GM23248 (cell line): ENCODE measurements at places on chromosomes 5 and 9. TPM values are rescaled to one million over a fixed set of nuclear protein-coding genes. Genes with fewer than 3 reads are reported as not detected.

- H3K36me3 ChIP-seq = no peaks in the 10 kb centered on the region
- peak; percentile 11 for DNase-seq
- H3K4me1 ChIP-seq = no peaks in the 10 kb centered on the region
- no peak overlapping the region for H3K4me3 ChIP-seq
Measured at GRCh38 chr5:5199495-5199894, 59.4 kb downstream of the ADAMTS16 start.

GRCh38 chr5:155587458-155587857 lies 573.9 kb downstream of the KIF4B start:
- no peaks in the 10 kb centered on the region for H3K27me3 ChIP-seq
- H3K27ac ChIP-seq = no peak overlapping the region
- no peaks in the 10 kb centered on the region for H3K4me1 ChIP-seq

CDH18 gene
- total RNA-seq = 0.22 TPM in 1 of 2 replicates, not detected in the other

SMC5 gene
- 12.5 and 16.4 TPM in 2 replicates for total RNA-seq

TSSK1B gene
- not detected in 2 replicates for total RNA-seq

SPATA24 gene
- total RNA-seq = 0.43 and 1.1 TPM in 2 replicates

- no peaks in the 10 kb centered on the region for H3K36me3 ChIP-seq
- no peak overlapping the region for H3K4me3 ChIP-seq
- H3K4me1 ChIP-seq = no peaks in the 10 kb centered on the region
- no peak overlapping the region for H3K27ac ChIP-seq
- H3K27me3 ChIP-seq = no peaks in the 10 kb centered on the region
Measured at GRCh38 chr9:106528158-106528557, 334.8 kb upstream of the ZNF462 start.

FSD1L gene
- 1.3 and 2.7 TPM in 2 replicates for total RNA-seq

- DNase-seq = peak; percentile 67
- peak overlapping the region; percentile 32; the same call in 1 of the 2 replicates for H3K4me3 ChIP-seq
- H3K27me3 ChIP-seq = no peaks in the 10 kb centered on the region
- no peak overlapping the region for H3K27ac ChIP-seq
Measured at GRCh38 chr5:112174959-112175594, 244.0 kb downstream of the EPB41L4A start.

DNA sequence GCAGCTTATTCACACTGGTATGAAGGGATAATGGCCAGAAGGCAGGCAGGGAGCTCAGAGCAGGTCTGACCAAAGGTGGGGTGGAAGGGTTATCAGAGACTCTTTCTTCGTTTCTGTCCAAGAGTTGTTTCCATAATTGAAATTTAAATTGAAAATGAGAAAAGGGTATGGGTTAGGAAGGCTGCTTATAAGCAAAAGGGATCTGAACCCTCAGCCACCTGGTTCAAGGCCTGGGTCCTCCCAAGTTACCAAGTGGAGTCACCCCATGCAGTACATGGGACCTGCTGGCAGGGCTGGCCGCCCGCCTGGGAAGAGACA lies 17.8 kb downstream of the EEIG1 start:
- H3K27ac ChIP-seq = no peak overlapping the region
- H3K27me3 ChIP-seq = no peaks in the 10 kb centered on the region
- H3K36me3 ChIP-seq = no peaks in the 10 kb centered on the region
- no peak overlapping the region for H3K4me3 ChIP-seq

CYLC2 gene
- not detected in 2 replicates for total RNA-seq

DNA sequence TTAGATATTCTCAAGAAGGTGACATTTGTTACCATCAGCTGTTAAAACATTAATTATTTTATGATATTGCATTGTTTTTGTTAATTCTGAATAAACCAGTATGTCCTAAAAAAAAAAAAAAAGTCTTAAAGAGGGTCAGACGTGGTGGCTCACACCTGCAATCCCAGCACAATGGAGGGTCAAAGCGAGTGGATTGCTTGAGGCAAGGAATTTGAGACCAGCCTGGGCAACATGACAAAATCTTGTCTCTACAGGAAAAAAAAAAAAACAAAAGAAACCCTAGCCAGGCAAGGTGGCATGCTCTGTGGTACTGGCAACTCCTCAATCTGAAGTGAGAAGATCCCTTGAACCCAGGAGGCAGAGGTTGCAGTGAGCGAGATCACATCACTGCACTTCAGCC lies 46.8 kb downstream of the CYLC2 start:
- DNase-seq = no peak
- no peak overlapping the region for H3K27ac ChIP-seq
- H3K36me3 ChIP-seq = no peaks in the 10 kb centered on the region
- no peak overlapping the region for H3K4me3 ChIP-seq
- no peaks in the 10 kb centered on the region for H3K4me1 ChIP-seq
- no peaks in the 10 kb centered on the region for H3K27me3 ChIP-seq

- DNase-seq = no peak
- H3K4me1 ChIP-seq = no peaks in the 10 kb centered on the region
- no peak overlapping the region for H3K27ac ChIP-seq
- peaks cover 19% of the 10 kb centered on the region; the same call in 1 of the 2 replicates for H3K27me3 ChIP-seq
Measured at GRCh38 chr9:133226219-133227171, 17.4 kb upstream of the OBP2B start.

GRCh38 chr9:109845226-109845625 lies 65.2 kb downstream of the PALM2AKAP2 start:
- no peaks in the 10 kb centered on the region for H3K4me1 ChIP-seq
- H3K36me3 ChIP-seq = no peaks in the 10 kb centered on the region
- no peak overlapping the region for H3K27ac ChIP-seq
- no peak for DNase-seq
- no peaks in the 10 kb centered on the region for H3K27me3 ChIP-seq

- no peak for DNase-seq
- H3K4me1 ChIP-seq = peaks cover 44% of the 10 kb centered on the region
- no peak overlapping the region for H3K27ac ChIP-seq
- no peaks in the 10 kb centered on the region for H3K27me3 ChIP-seq
Measured at GRCh38 chr5:73690015-73690414, 64.0 kb downstream of the ARHGEF28 start.

DNA sequence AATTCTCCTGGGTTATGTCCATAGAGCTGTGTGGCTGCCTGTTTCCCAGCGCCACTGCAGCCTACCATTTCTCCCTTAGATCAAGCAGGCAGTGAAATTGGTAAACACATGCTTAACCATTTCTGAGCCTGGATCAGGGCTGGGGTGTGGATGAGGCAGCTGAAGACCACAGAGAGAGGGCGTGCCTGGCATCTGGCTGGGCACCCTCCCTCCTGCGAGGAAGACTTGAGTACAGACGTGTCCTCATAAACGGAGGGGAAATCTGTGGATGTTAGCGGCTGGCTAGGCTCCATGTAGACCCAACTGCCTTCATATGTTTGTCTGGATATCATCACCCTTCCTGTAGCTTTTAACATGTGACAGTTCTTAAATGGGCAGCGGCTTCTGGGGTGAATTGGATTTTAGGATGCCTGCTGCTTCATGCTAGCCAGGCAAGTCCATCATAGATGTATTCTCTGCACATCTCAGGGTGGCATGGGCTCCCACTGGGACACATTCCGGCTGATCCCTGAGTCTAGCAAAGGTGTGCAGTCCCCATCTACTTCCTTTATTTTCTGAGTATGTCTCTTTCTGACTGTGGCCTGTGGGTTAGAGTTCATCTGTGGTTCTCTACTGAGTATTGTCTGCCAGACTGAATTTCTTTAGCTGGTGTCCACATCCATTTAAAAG lies 11.0 kb downstream of the RGS3 start:
- no peak for DNase-seq
- H3K27ac ChIP-seq = no peak overlapping the region
- no peaks in the 10 kb centered on the region for H3K27me3 ChIP-seq
- no peak overlapping the region for H3K4me3 ChIP-seq
- no peaks in the 10 kb centered on the region for H3K4me1 ChIP-seq

HTR4 gene
- total RNA-seq = not detected in 2 replicates

GRCh38 chr5:80227979-80228596 lies 27.8 kb downstream of the SERINC5 start:
- no peaks in the 10 kb centered on the region for H3K27me3 ChIP-seq
- no peaks in the 10 kb centered on the region for H3K36me3 ChIP-seq
- H3K27ac ChIP-seq = no peak overlapping the region
- DNase-seq = no peak
- peaks cover 9% of the 10 kb centered on the region for H3K4me1 ChIP-seq

DNA sequence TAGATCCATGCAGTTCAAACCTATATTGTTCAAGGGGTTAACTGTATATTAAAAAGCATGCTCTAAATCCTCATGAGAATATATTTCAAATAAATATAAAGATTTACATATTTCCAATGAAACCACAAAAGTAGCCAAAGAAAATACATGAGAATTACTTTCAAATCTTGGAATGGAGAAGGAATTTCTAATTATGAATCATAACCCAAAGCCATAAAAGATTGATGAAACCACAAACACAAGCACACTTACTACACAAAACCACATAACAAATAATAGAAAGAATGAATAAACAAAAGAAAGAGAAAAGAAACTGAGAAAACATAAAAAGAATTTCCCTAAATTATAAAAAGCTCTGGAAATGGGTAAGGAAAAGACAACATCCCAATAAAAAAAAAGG lies 16.0 kb downstream of the ERP44 start:
- H3K4me3 ChIP-seq = no peak overlapping the region
- DNase-seq = peak; percentile 52
- H3K4me1 ChIP-seq = peaks cover 11% of the 10 kb centered on the region

DNA sequence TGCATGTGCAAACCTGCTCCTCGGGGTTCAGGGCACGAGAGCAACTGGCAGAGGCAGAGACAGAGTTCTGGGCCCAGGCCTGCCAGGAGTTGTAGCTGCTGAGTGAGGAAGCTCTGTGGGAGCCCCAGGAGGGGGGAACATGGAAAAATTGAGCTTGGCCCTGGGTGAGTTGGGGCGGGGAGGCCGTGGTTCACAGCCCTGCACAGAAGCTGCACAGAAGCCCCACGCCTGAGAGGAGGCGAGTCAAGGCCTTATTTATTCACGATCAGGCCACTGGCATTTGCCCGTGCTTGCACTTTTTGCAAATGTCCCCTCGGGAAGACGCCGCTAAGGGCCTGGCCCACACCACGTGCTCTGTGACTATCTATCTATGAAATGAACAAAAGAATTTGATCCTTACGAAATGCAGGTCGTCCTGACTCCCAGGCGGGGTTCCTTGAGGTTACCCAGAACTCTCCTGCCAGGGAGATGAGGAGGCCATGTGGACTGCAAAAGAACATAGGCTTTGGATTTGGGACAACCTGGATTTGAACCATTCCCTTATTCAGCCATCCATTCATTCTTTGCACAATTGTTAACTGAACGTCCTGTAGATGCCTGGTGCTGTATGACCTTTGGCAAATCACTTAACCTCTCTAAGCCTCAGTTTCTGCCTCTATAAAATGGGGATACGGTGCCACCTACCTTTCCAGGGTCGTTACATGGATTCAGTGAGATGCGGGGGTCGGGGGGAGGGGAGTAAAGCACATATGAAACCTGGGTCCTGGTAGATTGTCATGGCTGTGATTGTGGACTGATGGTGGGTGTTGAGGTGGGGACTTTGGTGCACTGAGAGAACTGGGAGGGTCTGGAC lies 17.9 kb downstream of the COL27A1 start:
- H3K27ac ChIP-seq = no peak overlapping the region
- H3K4me3 ChIP-seq = no peak overlapping the region
- H3K36me3 ChIP-seq = no peaks in the 10 kb centered on the region
- H3K27me3 ChIP-seq = no peaks in the 10 kb centered on the region

GRCh38 chr9:108245331-108245730 lies 610.5 kb downstream of the ACTL7B start:
- H3K36me3 ChIP-seq = no peaks in the 10 kb centered on the region
- no peak for DNase-seq
- H3K27me3 ChIP-seq = no peaks in the 10 kb centered on the region
- no peak overlapping the region for H3K4me3 ChIP-seq
- H3K27ac ChIP-seq = no peak overlapping the region

DNA sequence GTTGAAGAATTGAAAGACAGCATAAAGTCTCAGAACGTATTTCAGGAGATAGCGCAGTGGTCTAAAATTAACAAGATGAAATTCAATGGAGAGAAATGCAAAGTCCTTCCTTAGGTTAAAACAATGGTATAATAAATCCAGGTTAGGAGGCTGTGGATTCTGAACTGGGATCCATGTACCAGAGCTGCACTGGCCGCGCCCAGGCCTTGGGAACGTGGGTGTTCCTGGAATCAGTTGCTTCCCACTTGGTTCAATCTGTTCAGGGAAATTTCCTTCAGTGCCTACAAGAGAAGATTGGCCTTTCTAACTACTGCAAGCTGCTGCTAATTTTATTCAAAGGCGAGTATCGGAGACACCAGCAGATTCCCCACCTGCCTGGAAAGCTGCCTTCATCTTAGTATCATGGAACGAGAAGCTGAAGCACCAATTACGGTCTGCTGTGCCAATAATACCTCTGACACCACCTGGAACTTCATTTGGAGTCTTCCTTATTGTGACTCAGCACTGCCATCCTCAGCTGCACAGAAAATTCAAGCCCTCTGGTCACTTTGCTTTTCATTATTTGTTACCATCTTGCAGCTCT lies 14.3 kb upstream of the CTNND2 start:
- no peaks in the 10 kb centered on the region for H3K4me1 ChIP-seq
- no peak overlapping the region for H3K4me3 ChIP-seq
- H3K27ac ChIP-seq = no peak overlapping the region

DNA sequence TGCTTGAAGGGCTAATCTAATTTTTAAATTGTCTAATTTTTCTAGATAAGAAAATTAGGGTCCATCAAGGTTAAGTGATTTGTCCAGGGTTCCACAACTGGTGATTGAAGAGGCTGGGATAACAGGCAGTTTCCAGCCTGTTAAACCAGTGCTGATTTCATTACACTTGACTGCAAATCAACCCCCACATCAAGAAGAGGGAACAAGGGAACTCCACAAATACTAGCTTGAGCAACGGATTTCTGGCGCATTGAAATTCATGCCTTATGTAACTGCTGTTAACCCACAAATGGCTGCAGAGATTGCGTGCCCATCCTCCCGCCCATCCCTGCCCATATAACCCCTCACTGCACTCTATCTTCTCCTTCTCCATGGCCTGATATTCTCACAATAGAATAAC lies 10.0 kb downstream of the PLPPR1 start:
- H3K4me1 ChIP-seq = no peaks in the 10 kb centered on the region
- no peaks in the 10 kb centered on the region for H3K27me3 ChIP-seq
- no peak overlapping the region for H3K4me3 ChIP-seq

GRCh38 chr9:91677331-91677730 lies 253.7 kb upstream of the NFIL3 start:
- H3K36me3 ChIP-seq = no peaks in the 10 kb centered on the region
- no peak overlapping the region for H3K4me3 ChIP-seq
- H3K27ac ChIP-seq = no peak overlapping the region
- H3K27me3 ChIP-seq = no peaks in the 10 kb centered on the region
- H3K4me1 ChIP-seq = peaks cover 18% of the 10 kb centered on the region
- no peak for DNase-seq

- no peaks in the 10 kb centered on the region for H3K27me3 ChIP-seq
- peak overlapping the region; percentile 90 for H3K4me3 ChIP-seq
- no peak for DNase-seq
- peaks cover 32% of the 10 kb centered on the region for H3K36me3 ChIP-seq
- H3K27ac ChIP-seq = peak overlapping the region; percentile 96
- H3K4me1 ChIP-seq = peaks cover 19% of the 10 kb centered on the region
Measured at GRCh38 chr5:127518319-127518621, 830 bp downstream of the PRRC1 start.

SEMA5A gene
- 38.2 and 40.1 TPM in 2 replicates for total RNA-seq

DMRTA1 gene
- total RNA-seq = 0.11 TPM in 1 of 2 replicates, not detected in the other

CAVIN4 gene
- 1.7 and 1.9 TPM in 2 replicates for total RNA-seq
